ENCODE measurements at places on chromosomes 3 and 15.

GRCh38 chr3:88410259-88410658, 260.5 kb downstream of the C3orf38 start:
- no peak for DNase-seq

DNA sequence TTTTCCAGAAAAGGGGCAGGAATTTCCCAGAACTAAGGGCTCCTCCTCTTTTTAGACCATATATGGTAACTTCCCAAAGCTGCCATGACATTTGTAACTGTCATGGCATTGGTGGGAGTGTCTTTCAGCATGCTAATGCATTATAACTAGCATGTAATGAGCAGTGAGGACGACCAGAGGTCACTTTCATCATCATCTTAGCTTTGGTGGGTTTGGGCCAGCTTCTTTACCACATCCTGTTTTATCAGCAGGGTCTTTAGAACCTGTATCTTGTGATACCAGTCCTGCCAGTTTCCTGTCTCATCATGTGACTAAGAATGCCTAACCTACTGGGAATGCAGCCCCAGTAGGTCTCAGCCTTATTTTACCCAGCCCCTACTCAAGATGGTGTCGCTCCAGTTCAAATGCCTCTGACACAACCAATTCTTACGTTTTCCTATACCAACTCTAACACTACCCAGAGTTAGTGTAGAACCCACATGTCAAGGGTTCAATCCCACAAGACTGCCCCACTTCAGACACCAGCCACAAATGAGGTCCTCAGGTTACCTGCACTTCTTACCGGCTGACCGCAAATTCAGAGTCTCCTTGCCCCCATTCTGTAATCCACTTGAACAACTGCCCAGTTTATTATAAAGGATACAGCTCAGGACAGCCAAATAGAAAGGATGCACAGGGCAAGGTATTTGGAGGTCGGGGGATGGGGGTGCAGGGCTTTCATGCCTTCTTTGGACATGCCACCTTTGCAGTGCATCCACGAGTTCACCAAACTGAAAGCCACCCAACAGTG, 17.7 kb downstream of the FOXB1 start:
- DNase-seq, result no peak

DNA sequence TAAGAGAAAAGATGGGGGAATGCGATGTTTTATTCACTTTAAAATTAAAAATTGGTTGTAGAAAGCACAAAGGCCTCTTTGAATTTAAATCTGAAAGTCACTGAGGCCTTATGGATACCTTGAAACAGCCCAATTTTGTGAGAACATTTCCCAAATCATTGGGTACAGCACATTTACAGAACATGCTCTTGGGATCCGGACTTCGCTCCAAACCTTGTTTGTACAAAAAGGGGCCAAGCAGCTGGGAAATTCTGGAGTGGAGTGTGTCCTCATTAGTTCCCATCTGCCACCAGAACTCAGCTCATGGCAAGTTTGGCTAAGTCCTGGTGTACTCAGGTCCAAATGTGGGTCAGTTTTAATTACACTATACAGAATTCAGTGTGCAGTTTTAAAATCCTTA, 254.2 kb downstream of the ZBTB20 start:
- DNase-seq, result no peak

GRCh38 chr3:75978686-75979085, 193.3 kb upstream of the ZNF717 start:
- DNase-seq, result no peak

- DNase-seq, result no peak
Measured at GRCh38 chr3:26449996-26450395, 172.6 kb upstream of the LRRC3B start.

DNA sequence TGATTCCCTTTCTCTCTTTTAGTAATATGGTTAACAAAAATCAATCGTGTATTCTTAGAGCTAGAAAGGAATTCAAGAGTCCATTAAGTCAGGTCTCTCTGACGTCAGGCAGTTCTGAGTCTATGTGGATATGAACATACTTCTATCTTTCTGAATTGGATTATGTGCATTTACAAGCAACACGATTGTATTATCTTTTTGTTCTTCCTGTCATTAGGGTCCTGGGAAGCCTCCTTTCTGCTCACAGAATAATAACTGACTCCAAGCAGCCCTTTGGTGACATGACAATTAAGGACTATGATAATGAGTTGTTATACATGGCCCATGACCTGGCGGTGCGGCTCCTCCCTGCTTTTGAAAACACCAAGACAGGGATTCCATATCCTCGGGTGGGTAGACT, 14.0 kb downstream of the EDEM1 start:
- DNase-seq, result no peak

- peak; percentile 35 for DNase-seq
Measured at GRCh38 chr3:72756900-72757299, 91.3 kb downstream of the SHQ1 start.

DNA sequence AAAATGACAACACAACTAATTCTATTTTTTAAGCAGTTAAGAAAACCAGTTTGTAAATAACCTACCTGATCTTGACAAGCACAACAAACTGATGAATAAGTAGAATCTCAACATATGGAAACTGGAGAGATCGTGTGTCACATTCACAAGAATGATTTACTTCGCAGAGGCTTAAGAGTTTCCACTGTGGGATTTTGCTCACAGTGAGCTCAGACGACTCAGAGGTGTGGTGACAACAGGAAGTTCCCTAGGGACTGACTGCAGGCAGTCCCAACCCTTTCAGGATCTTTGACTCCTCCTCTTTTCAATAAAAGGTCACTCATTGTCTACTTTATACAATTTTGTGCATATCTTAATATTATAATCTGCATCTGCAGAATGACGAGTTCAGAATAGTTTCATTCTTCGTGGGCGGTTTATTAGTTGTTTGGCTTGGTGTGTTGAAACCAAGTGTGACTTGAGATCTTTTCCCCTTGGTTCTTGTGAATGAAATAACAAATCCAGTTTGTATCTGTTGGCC, at the start of gene LIPH:
Gene LIPH, minus strand, starts transcription at position 231 of the 520 bp plus-strand sequence. Its CDS starts 117 bp downstream, at position 114.
- DNase-seq, result peak; percentile 22

- DNase-seq, result peak; percentile 38
Measured at GRCh38 chr3:9793161-9793781, 389 bp downstream of the ARPC4 start.

- DNase-seq, result no peak
Measured at GRCh38 chr3:155112661-155113389, 32.7 kb downstream of the MME start.

GRCh38 chr15:47711655-47712054, 5.7 kb upstream of the SEMA6D start:
- peak; percentile 32 for DNase-seq

DNA sequence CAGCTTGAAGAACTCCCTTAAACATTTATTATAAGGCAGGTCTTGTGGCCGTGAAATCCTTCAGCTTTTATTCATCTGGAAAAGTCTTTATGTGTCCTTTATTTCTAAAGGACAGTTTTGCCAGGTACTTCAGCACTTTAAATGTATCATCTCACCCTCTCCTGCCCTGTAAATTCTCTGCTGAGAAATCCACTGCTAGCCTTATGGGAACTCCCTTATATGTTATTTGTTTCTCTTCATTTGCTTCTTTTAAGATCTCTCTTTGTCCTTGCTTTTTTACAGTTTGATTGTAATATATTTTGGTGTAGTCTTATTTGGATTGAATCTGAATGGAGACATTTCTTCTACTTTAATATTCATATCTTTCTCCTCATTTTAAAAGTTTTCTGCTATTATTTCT, 86.7 kb upstream of the RBMS3 start:
- DNase-seq, result no peak

DNA sequence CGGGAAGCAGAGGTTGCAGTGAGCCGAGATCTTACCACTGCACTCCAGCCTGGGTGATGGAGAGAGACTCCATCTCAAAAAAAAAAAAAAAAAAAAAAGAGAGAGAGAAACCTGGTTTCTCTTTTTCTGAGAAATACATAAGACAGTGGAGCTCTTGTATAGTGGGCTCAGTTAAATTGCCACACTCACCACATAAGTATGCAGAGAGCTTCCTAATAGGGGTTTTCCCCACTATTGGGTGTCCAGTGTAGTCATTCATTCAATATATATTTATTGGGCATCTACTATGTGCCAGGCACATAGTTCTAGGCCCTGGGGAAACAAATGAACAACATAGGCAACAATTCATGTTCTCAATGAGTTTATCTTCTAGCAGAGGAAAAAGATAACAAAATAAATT, 48.9 kb upstream of the FMN1 start:
- DNase-seq, result peak; percentile 38

DNA sequence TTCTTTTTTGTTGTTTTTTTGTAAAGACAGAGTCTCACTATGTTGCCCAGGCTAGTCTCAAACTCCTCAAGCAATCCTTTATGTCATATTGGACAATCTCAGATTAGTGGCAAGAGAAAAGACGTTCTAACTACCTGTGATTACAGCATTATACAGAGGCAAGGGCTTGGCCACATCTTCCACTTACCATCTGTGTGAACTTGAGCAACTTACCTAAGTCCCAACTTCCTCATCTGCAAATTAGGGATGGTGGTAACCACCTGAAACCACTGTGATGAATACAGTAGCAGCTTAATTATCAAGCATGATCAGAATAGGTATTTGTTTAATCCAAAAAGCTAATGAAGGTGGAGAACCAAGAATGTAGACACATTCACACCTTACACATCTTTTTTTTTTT, 16.1 kb downstream of the LRRC2 start:
- DNase-seq, result no peak

DNA sequence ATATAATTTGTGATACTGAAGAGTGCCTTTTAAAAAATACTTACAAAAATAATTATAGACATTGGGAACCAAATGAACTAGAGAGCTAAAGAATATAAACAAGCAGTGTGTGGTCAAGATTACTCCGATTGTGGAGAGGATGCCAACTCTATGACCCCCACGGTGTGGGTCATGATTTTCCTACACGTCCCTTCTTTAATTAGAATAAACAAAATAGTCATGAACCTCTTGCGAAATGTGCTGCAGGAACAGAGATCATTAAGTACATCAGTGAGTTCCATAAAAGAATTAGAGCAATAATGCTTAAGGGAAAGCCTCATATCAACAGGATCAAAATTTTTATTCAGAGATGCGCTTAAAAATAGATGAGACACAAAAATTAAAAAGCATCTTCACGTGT, 476.6 kb upstream of the ROBO1 start:
- peak; percentile 37 for DNase-seq

DNA sequence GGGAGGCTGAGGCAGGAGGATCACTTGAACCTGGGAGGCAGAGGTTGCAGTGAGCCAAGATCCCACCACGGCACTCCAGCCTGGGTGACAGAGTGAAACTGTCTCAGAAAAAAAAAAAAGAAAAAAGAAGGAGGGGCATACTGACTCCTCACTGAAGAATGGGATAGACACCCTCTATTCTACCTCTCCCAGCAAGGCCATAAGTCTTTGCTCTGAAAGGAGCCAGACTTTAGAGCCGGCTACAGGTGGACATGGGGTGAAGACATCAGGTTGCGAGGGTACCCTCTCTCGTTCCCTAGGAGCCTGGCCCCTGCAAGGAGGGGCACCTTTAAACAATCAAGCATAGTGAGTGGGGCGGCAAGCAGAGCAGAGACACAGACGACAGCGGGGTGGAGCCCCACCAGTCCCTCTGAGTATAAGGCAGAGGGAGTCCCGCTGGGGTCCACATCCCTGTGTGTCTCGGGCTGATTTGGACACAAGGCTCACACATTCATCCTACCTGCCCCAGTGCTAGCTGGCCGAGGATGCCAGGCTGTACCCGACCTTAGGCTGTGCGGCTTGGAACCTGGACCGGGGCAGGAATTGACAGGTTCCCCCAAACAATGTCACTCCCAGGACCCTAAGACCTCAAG, 1.1 kb downstream of the GRAMD2A start:
- DNase-seq, result no peak

DNA sequence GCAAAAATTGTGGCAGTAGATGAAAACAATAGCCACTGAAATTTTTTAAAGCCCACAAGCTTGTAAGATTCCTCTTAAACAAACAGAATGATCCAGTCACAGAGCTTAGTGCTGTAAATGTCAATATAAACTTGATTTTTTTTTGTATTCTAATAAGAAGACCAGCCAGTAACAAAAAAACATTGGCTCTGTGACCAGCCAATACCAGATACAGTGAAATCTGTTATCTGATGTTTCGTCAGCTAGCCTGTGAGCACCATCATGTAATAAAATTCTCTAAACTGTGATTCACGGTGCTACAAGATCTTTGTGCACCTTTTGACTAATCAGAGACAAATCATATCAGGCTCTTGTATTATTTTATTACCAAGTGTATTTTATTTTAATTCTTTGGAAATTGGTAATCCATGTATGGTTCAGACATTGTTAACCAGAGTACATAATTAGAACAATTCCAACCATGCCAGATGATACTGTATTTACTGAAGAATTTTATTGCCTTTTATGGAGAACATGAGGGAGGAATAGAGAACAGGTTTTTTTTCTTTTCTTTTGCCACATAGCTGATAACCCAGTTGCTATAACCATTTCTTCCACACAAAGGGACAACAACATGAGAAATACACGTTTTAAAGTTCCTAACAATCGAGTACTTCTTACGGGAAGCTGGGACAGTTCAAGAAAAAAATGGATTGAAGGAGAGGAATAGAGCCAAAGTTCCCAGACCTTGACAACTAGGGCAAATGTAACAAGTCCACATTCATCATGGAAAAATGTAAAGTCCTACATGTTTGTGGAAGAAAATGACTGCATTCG, 71.9 kb downstream of the FILIP1L start:
- peak; percentile 94 for DNase-seq

- peak; percentile 28 for DNase-seq
Measured at GRCh38 chr3:67578416-67578815, 76.0 kb downstream of the SUCLG2 start.

GRCh38 chr15:66133247-66133885, 120.2 kb downstream of the MEGF11 start:
- DNase-seq, result no peak

- no peak for DNase-seq
Measured at GRCh38 chr3:178558637-178559036, 22.4 kb downstream of the KCNMB2 start.

DNA sequence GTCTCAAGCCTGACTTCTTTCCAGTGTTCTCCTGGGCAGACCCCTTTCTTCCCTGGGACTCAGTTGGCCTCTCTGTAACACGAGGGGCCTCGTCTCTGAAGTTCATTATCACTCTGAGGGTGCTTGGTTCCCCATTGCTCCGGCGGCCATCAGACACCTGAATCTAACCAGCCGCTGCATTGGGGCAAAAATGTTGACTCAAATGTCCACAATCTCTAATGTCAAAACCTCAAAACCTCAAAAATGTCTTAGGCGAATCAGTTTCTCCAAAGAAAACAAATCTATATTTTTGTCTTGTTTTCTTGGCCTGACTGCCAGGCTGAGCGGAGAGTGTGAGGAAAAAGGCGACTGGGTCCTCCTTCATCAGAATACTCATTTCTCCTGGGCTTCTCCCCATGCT, 220.7 kb downstream of the VPS13C start:
- DNase-seq, result peak; percentile 22

DNA sequence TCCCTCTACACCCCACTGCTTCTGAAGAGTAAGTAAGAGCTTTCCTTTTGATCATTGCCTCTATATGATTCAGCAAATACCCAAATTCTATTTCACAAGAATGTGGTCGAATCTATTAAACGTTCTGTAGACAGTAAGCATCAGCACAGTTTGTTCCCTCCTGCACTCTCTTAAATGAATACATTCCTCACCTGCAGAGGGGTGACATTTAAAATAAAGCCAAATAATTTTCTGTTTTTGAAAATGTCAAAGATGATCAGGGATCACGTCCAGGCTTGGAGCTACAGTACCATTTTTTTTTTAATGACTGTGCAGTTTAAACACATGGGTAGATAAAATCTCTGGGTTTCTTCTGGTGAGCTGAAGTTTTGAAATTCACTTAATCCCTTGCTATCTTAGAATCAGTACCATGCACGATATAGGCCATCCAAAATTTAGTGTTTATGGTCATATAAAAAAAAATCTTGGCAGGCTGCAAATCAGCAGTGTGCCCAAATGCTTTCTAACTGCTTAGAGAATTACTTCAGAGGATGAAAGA, 12.8 kb downstream of the PYDC2 start:
- no peak for DNase-seq

Data from fibroblast of skin of right quadriceps (primary cell).